ENCODE measurements at places on chromosomes 5 and 9.

GRCh38 chr9:76897804-76898525, 7.9 kb downstream of the PRUNE2 start:
- DNase-seq: no peak

DNA sequence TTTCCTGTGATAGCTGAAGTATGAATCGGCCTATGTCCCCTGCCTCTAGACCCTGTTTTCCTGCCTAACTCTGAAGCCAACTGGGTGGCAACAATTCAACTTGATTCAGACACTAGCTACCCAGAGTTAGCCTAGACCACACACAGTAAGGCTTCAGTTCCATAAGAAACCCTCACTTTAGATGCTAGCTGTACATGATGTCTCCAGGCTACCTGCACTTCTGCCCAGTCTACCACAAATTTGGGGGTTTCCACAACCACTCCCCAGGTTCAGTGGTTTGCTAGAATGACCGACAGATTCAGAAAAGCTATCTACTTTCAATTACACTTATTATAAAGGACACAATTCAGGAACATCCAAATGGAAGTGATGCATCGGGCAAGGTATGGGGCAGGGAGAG, 119.4 kb upstream of the VLDLR start:
- no peak for DNase-seq

DNA sequence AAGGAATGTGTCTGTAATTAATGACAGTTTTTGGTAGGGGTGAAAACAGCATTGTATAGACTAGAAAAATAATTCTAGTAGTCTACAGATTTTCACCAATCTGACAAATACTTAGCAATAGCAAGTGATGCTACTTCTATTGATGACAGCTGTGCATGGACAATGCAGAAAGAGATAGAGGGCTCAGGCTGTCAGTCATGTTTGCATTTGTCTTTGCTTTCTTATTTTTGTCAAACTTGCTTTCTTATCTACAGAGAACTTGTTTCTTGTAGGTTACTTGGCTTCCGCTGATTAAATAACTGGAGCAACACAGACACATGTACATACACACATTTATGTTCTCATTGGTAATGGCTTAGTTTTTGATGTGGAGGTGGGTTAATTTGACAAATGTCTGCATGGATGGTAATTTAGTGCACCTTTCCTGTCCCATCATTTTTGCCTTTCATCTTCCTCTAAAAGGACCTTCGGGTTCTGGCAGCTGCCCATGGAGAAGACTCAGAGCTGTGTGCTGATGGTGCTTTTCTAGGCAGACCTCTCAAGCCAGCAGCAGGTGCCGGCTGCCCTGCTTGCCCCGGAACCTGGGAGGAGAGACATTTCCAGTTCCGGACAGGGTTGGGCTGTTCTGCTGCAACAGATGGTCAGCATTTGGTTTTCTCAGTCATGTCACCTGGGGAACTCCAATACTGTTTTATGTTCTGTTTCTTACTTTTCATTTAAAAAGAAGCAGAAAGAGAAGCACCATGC, 28.8 kb downstream of the CAMK4 start:
- DNase-seq: no peak

- DNase-seq: no peak
Observed at GRCh38 chr9:107703651-107704050, 214.1 kb upstream of the KLF4 start.

- no peak for DNase-seq
Observed at GRCh38 chr9:135344523-135344901, 135.1 kb upstream of the PPP1R26 start.
